ENCODE measurements at places on chromosomes 4 and X.

DNA sequence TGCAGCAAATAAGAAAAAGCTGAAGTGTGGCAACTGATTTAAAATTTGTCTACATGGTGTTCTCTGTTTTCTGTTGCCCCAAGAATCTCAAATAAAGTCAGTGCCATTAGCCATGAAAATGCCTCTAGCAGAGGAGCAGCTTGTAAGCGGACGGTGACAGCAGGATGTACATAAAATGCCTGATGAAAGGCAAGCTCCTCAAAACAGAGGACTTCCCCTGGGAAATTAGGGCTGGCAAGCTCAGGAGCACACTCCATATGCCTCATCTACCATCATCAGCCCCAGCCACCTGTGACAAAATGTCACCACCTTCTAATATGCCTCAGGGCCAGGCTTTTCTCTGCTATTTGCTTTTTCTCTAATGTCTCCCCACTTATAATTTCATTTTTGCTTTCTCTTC, 54.5 kb downstream of the ASB9 start:
- no peak for DNase-seq

DNA sequence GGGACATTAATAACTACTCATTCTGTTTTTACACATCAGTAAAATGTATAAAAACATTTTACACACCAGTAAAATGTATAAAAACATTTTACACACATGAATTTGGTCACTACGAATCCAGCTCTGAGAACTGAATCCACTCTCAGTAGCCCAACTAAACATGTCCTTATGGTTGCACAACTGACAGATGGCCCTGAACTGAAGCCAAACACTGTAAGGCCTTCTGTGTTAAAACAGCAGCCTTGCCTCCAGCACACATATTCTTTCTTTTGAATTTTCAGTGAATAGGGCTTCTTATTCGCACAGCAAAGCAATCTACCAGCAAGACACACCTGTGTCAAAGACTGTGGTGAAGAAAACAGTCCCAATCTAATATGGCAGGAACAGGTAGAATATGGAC, 169.9 kb upstream of the FMR1 start:
- no peak for DNase-seq

DNA sequence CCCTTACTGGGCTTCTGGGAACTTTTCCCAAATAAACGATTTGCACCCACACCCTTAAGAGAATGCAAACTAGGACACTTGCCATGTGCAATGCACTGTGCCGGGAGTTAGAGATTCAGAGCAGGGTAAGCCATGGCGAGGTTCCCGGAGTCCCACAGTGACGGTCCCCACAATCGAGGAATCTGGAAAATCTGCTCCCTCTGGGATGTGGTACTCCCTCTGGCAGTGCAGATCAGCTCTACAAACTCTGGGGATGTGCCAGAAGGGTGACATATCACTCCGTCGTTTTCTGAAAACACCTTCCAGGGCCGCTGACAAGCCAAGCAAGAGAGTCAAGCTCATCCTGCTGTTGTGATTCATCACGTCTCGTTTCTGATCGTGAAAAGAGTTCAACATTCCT, 537.5 kb downstream of the BCOR start:
- peak; percentile 9 for DNase-seq

- DNase-seq, result no peak
These were observed 30.2 kb downstream of the PPP2R3B start for GRCh38 chrX:356385-357034.

GRCh38 chr4:86720508-86721068, 126.5 kb downstream of the PTPN13 start:
- no peak for DNase-seq

GRCh38 chrX:64642482-64642881, 247.2 kb upstream of the MTMR8 start:
- DNase-seq, result no peak

GRCh38 chrX:153722704-153723350, 1.4 kb downstream of the BCAP31 start:
- DNase-seq, result no peak

DNA sequence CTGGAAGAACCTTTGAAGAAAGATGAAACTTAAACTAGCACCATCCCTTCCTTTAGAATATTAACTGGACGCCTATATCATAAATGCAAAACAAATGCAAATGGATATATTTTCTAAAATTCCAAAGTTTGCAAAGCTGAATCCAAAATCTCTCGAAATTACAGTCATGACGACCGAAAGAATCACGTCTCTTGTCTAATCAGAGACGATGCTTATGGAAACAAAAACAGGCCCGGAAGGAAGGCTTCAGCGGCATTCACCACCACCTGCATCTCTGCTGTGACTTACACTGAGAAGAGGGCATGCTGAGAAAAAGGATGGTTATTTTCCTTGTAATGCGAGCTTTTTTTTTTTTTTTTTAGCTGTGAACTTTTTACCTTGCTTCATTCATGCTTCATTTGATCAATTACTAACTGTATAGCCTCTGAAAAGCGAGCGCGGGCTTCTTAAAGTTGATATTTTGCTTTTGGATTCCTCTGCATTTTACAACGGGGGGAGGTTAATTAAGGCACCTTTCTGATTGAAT, 209.3 kb downstream of the SOWAHB start:
- no peak for DNase-seq

DNA sequence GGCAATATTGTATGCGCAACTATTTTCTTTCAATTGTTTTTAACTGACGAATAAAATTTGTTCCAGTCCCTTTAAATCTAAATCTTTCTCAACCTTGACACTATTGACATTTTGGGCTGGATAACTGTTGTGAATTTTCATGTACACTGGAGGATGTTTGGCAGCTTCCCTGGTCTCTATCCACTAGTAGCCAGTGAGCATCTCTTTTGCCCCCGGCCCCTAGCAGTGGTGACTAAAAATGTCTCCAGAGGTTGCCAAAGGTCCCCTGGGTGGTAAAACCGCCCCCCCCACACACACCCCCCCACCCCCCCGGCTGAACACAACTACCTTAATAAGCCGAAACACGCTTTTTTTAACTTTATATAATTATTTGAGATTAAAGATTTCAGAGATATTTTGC, 514 bp downstream of the FANCB start:
- DNase-seq, result no peak

- peak; percentile 89 for DNase-seq
These were observed 579.6 kb downstream of the NLGN4X start for GRCh38 chrX:5648941-5649568.

DNA sequence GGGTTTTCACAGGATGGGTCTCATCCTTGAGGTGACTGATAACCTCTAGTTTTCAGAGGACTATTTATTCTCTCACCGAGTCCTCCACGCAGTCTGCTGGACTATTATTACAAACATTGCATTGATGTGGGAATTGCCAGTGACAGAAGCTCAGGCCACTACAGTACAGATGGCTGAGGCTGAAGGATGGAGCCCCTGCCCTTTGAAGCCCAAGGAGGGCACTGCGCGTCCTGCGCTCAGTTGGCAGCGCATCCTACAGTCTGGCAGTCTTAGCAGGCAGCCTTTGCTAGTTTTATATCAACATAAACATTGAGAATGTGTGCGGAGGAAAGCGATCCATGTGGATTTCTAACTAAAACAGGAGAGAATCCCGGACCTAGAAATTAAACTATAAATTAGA, 1.5 kb upstream of the RELL1 start:
- no peak for DNase-seq

GRCh38 chrX:27715610-27716009, 92.2 kb upstream of the MAGEB10 start:
- no peak for DNase-seq

DNA sequence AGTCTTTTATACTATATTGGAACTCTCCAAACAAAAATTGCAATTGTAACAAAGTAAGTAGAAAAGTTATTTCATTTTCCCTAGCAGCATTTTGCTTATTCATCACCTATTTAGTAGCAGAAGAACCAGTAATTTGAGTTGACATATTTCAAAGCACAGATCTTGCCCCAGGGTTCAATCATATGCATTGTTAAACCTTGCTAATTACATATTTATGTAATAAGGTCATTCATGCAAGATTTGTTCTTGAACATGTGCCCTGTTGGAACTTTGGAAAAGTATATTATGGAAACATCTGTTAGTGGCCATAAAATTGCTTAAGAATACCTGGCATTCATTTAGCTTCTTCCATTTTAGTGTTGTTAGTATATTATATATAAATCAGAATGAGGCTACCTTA, 191.7 kb downstream of the TLL1 start:
- no peak for DNase-seq

GRCh38 chr4:65719635-65720034, 49.3 kb upstream of the EPHA5 start:
- DNase-seq, result no peak

DNA sequence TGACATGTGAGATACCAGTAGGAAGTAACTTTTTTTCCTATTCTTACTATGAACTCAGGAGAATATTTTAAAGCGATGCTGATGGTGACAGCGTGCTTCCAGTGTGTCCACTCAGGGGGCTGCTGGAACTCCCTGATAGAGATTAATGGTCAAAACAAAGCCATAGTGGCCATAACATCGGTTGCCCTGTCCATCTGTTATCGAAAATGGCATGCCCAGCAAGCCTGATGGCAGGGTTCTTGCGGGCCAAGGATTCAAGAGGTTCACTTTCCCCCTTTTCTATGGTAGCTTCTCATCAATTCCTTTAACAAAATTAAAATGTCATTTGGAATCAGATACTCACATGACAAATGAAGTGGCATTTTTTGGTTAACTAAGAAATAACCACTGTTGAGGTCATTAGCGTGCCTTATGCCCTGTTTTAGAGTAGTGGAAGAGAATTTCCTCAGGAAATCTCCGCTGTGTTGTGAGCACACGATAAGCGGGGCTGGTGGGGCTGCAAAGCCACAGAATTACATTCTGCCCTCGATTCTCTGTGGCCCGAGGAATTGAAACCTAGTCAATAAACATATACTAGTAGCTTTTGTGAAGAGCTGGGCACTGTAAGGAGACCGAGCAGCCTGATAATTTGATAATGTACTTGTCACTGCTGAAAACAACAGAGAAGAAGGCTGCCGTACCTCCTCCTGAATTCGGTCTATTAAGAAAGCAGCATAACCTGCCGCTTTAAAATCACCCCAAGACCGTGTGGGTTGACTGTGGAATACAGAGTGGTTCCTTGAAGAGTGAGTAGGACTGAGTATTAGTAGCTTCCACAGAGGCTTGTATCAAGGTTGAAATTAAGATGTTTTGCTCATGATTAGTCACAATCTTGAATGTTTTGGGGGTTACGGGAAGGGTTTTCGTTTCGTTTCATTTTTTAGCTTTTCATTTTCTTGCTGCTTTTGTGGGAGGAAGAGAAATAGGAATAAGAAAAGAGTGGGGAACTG, 46.7 kb downstream of the PTCHD1 start:
- no peak for DNase-seq

GRCh38 chr4:40848251-40848650, 98.5 kb downstream of the NSUN7 start:
- DNase-seq, result no peak

DNA sequence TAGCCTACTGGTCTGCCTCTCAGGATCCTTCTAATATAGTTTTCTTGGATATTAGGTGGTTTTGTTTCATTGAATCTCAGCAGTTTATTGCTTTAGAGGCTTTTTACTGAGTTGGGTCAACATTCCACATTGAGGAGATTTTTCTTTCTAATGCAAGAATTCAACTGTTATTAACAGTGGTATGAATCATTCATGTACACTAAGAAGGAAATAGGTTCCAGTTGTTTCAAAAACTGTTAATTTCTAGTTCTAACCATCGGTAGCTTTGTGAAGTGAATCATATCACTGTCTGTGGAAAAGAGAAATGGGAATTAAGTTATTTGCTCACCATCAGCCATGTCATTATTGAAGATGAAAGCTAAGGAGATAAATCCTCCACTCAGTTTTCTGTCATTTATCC, 331.5 kb downstream of the RPA4 start:
- no peak for DNase-seq

DNA sequence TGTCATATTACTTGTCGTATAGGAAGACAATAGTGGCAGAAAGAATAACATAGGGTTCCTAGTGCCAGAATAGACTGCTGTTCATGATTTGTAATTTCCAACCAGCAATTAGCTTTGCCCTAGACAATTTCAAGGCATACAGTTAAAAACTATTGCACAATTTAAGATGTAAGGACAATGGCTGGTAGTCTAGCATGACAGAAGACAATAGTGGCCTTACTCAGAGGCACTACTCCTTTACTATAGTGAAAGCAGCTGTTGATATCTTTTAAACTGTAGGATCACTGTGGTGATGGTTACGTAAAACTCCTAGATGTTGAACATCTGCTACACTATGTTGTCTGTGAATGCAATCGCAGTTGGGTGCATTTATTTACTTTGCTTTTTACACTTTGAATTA, 234.5 kb downstream of the RBMX2 start:
- DNase-seq, result no peak

DNA sequence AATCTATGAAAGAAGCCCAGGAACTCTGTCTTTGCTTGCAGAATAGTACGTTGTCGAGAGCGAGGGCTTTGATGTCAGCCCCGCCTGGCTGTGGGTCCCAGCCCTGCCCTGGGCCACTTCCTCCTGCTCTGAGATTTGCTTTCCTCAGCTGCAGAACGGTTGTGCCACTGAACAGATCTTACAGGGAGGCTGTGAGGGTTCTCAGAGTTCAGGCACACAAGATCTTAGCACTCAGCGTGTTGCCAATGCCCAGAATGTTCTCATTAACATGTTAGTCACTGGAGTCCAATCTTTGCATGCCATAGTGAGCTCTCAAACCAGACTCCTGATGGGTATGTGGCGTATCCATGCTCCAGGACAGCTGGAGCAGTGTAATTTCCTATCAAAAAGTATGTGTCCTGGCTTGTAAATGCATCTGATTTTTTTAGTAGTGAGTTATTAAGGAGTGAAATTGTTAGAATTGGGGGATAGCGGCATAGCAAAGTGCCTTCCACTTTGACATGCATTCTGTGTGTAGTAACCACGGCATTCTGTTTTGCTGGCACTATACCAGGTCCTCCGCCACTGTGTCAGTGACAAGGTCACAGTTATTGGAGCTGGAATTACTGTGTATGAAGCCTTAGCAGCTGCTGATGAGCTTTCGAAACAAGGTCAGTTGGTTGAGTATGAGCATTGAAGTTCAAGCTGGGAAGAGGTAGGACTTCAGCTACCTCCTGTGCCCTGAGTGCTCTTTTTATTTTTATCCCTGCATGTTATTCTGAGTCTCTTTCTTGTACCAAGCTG, 31.6 kb downstream of the TKTL1 start:
- no peak for DNase-seq

DNA sequence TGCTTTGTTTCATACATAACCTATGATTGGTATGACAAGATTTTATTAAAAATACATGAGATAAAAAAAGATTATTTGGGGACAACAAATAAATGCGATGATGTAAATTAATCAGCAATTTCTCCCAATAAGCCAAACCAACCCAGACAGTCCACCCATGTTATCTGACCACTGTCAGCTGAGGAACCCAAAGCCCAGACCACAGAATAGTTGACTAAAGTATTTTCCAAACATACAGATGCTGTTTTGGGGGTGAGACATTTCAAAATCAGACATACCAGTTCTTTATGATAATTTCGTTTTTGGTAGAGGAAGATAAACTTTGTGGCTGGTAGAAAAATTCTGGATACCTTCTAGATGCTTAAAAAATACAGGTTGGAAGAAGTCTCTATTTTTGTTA, 650.8 kb upstream of the FAM241A start:
- DNase-seq, result no peak

All from H9 (cell line).